ENCODE measurements at places on chromosomes 12 and 14. TPM values are rescaled to one million over a fixed set of nuclear protein-coding genes. Genes with fewer than 3 reads are reported as not detected.

Gene PAH
- total RNA-seq: not detected

Gene NKX2-1
- not detected for total RNA-seq

Gene TMEM229B
- 12.2 TPM for total RNA-seq

Gene IRAK3
- total RNA-seq: 0.34 TPM

Gene IFI27
- 3.4 TPM for total RNA-seq

Gene FAM181A
- total RNA-seq: not detected

Gene TCL1B
- not detected for total RNA-seq

Gene SEC23A
- total RNA-seq: 48.0 TPM

Gene KRT6A
- not detected for total RNA-seq

All from activated naive CD4-positive, alpha-beta T cell treated with anti-CD3 and anti-CD28 coated beads, Interleukin-2, amount 10 ng/mL, durations not matched to agents 5 hours and 36 hours (primary cell).